ENCODE measurements at places on chromosomes 6 and 20. TPM values are rescaled to one million over a fixed set of nuclear protein-coding genes. Genes with fewer than 3 reads are reported as not detected.

- no peak for DNase-seq
Observed at GRCh38 chr6:158397578-158397977, 85.3 kb downstream of the TULP4 start.

DNA sequence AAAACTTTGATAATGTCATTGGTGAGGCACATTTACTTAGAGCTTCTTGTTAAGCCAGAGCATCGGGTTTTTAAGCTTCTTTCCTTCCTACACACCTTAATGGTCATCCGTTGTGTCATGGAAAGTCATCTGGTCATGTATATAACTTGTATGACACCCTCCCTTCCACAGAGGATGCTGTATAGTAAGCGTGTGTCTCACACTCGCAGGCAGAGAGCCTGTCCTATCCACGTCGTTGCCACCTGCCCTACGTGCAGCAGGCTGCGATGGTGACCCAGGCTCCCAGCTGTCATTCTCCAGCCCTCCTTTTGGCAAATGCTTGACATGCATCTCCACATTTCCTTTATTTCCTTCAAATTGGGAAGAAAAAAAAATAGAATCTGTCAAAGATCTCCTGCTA lies 85.6 kb downstream of the MYB start:
- no peak for DNase-seq

DNA sequence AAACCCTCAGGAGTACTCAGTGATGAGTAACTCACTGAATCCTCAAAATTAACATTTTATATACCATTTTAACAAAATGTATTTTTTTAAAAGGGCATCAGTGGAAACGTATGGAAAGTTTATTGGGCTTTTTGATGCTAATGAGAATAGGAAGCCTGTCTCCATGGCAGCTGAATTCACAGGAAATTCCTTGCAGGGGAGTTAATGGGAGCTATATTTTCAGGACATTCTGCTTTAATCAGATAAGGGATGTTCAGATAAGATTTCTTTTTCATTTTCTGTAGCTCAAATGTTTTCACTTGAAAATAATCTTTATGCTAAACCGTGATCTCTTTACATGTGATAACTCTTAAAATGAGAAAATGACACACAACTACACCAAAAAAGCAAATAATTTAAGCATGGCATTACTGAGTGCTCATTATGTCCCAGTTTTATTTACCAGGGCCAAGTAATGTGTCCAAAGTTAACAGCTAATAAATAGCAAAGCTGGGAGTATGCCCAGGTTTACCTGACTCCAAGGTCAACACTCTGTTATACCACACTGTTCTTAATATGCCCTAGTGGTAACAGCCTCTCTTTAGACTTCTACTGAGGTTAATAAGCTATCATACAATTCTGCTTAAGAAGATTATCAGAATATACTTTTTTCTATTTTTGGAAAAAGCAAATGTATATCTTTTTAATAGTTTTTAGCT lies 348.1 kb downstream of the GRIK2 start:
- no peak for DNase-seq

- no peak for DNase-seq
Observed at GRCh38 chr6:142844065-142844755, 100.8 kb downstream of the HIVEP2 start.

GRCh38 chr20:46512943-46513844 lies at the start of gene ZNF334:
Gene ZNF334, minus strand, starts transcription at chr20:46513559. Its CDS starts 1,457 bp downstream, at chr20:46512102.
- peak; percentile 74 for DNase-seq

GRCh38 chr6:111664565-111665030 lies 58.9 kb upstream of the TRAF3IP2 start:
- no peak for DNase-seq

- DNase-seq: peak; percentile 20
Observed at GRCh38 chr20:44580581-44581268, 1.7 kb upstream of the PKIG start.

- DNase-seq: no peak
Observed at GRCh38 chr6:43890197-43891062, 120.4 kb downstream of the VEGFA start.

DNA sequence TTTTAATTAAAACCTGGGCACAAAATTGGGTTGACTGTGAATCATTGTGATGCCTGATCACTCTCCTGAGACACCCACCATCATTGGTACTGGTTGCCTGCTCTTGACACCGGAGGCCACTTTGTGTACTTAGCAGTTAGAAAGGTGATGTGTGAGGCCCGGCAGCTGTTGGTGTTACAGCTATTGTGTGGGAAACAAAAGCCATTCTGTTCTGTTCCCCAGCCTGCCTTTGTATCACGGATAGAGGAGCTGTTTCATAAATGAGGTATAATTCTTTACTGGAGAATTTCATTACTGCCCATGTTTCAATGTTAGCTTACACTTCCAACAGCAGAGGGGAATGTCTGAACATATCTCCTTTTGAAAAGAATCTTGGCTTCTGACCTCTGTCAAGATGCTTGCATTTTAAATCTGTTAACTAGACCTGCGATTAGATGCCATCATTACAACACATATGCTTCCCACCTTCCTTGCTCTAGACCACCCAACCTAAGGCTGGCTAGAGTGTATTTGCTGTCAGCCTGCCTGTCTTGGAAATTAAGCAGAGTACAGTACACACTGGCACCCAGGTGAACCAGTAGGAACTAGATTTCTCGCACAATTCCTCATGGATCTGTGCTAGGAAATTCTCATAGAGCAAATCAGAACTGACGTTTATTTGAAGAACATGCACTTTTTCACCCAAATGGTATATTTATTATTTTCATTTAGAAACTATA lies 142.4 kb upstream of the INSM1 start:
- DNase-seq: no peak

DNA sequence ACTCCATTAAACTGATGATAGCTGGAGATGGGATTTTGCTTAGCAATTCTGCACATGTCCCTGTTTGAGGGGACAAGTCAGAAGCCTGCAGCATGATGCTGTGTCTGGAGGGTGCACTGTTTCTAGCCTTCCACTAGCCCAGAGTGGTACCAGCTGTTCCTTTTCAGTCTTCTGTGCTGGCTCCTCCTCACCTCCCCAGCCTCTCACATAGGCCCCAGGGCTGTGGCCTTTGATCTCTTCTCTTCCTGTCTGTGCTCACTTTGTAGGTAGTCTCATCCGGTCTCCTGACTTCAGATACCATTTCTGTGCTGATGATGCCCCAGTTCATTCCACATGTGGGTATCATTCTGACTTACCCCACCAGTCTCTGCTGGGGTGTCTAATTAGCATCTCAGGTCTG lies 126.3 kb downstream of the HIVEP1 start:
- DNase-seq: peak; percentile 60

Gene PDSS2
- 9.8 TPM for total RNA-seq

Data from activated CD4-positive, alpha-beta memory T cell treated with anti-CD3 and anti-CD28 coated beads for 36 hours (primary cell).